ENCODE measurements at places on chromosomes 4 and X.

- DNase-seq: no peak
Measured at GRCh38 chr4:13331827-13332226, 152.3 kb downstream of the RAB28 start.

- DNase-seq: no peak
Measured at GRCh38 chrX:30627818-30628652, 25.2 kb upstream of the GK start.

GRCh38 chr4:65777270-65777669 lies 107.0 kb upstream of the EPHA5 start:
- DNase-seq: no peak

DNA sequence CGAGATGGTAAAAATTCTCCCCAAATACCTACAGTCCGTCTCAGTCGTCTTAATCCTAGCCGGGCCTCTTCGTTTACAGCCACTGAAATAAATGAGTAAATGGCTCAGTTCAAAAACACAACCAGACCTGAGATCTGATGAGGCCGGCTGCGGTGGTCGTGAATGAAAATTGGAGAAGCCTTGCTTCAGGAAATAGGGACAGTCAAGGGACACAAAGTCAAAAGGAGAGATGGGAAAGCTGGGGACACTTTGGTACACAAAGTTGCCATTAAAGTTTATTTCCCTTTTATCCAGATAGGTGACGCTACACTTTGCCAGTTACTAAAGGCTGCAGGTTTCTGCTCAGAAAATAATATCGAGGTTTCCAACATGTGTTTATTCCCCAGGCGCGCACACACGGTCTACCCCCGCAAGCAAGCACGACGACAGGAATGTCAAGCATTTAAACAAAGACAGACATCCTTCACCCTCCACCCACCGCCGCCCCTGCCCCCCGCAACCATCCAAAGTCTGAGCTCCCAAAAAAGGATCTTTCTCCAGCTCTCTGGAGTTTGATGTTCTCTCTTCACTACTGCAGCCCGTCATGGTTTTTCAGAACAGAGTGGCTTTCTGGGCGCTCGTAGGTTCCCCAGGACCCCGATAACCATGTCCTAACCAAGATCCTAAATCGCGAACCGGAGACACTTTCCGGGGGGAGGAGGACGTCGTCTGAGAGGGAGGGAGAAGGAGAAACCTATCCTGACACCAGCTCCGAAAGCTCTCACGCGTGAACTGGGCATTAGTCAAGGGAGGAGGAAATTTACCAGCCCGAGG lies 1.3 kb upstream of the PCDH7 start:
- DNase-seq: no peak

DNA sequence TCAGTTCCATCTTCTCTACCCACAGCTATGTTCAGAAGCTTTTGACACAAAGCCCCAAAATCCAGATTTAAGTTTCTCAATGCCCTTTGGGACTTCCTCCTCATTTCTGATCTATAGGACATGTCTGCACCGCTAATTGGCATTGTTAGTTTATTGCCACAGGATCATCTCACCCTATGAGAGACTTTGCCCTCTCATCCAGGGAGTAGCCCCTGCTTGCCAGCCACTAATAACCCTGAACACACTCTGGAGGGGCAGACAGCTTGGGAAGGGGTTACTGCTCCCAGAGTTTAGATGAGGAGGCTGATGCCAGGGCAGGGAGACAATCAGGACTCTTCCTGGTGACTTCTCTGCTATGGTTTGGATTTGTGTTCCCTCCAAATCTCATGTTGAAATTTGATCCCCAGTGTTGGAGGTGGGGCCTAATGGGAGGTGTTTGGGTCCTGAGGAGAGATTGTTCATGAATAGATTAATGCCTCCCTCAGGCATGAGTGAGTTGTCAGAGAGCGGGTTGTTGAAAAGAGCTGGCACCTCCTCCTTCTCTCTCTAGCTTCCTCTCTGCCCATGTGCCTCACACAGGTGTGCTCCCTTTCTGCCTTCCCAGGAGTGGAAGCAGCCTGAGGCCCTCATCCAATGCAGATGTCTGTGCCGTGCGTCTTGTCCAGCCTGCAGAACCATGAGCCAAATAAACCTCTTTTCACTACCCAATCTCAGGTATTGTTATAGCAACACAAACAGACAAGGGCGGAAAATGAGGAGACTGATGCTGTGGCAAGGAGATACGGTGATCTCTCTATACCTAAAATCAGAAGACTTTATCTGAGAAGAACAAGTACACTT lies 3.6 kb upstream of the SCARB2 start:
- no peak for DNase-seq

- DNase-seq: no peak
Measured at GRCh38 chrX:9135901-9136510, 102.1 kb upstream of the FAM9B start.

DNA sequence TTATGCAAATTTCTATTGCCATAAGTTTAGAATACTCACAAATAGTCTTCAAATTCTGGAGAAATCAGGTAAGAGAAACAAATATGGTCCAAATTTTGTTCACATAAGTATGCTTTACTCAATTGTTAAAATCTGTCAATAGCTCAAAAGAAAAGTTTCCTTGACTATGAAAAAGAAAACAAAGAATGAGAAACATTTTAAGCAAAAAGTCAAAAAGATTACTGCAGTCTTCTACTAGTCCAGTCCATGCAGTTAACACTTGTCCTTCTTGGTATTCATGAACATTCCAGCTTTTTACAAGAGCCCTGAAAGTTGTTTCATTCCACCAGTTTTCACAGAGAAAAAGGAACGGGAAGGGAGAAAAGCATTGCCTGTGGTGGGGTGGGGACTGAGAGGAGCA lies 54.7 kb upstream of the ZXDA start:
- DNase-seq: no peak

DNA sequence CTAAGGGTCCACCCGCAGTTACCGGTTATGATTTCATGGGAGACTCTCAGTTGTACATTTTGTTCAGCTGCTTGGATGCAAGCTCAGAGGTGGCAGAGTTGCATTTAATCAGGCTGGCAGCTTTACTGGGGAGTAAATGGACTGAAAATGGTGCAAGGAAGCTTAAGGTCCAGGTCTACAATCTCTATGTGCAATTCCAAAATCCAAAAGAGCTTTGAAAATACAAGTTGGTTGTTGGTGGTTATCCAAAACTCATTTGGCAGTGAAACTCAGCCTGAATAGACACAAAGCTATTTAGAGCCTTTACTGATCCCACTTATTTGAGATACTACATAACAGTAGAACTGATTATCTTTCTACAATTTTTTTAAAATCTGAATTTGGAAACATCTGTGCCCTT lies 11.8 kb upstream of the ZFP42 start:
- DNase-seq: no peak

DNA sequence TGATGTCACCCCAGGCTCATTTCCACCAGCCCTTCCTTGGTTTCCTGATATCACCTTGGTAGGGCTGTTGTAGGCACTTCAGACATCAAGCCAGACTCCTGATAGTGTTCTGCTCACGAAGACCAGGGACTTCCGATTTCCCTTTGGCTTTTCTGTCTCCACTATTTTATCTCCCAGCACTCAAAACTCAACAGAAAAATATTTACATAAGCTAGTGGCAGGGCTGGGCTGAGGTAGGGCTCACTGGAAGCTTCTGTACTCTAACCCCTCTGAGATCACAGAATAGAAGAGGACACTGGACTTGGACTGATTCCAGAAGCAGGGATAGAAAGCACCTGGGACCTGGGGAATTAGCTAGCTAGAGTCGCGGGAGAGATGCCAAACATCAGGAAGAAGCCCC lies 34.4 kb upstream of the EFNB1 start:
- no peak for DNase-seq

- no peak for DNase-seq
Measured at GRCh38 chrX:56813318-56813837, 84.3 kb downstream of the NBDY start.

DNA sequence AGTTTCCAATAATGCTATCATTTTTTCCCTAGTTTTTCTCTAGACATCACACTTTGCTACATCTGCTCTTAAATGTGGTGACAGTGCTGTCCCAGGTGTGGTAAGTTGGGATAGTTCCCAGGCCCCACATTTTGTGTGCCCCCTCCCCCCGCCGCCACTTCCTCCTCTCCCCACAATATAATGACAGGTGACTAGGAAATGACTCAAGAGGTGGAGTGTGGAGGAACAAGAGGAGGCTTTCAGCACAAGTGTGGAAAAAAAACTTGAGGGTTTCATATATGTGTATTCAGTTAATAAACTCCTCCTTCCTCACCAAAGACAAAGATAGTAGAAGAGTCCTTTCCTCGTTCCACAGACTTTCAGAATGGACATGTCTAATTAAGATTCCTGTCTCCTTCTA lies 18.3 kb upstream of the IL21 start:
- no peak for DNase-seq

GRCh38 chrX:10121787-10122186 lies 35.0 kb upstream of the CLCN4 start:
- no peak for DNase-seq

DNA sequence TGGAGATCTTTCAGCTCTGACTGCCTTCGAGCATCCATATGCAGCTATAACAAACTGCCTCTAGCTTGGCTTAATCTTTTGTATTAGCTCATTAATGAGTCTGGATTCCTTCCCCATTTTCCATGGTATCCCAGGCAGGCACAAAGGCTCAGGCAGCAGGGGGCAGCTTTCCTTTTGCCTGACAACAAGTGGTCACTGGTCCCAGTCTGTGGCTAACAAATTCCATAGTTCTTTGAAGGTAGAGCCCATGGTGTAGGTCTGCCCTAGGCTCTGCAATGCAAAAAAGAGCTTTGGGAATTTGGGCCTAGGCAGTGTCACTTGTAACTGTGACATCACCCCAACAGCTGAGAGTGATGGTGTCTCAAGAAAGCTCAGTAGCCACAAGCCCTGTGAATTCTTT lies 234.4 kb upstream of the GPC4 start:
- DNase-seq: no peak

GRCh38 chrX:39599339-39599738 lies 498.4 kb downstream of the BCOR start:
- no peak for DNase-seq

DNA sequence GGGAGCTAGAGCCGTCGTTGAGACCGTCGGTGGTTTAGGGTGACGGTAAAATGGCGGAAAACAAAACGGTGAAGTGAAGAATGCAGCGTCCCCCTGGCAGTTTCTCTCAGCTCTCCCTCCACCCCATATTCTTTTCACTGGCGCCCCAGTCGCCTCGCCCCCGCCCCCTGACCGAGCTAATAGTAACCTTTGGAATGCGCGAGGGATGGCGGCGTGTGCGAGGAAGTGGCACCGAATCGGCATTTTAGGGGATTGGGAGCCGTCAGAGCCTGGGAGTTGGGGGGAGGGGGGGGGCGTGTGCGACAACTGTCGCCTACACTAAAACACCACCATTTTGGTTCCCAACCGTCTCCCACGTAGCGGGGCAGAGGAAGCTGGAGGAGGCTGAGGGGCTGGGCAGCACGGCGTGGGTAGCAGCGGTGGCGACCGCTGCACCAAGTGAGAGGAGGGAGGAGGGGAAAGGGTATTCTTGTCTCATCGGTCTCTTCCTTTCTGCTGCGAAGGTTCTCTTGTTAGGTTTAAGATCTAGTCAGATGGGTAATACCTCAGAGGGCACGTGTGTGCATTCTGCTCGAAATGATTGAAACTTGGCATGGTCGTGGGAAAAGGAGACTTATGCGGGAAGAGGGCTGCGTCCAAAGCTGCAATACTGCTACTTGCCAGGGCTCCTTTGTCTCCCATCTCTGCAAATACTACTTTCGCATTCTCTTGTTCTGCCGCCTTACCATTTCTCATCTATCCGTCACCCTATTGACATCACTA lies 840 bp downstream of the ZNF711 start:
- DNase-seq: no peak

- DNase-seq: no peak
Measured at GRCh38 chr4:175282407-175282806, 364.2 kb downstream of the ADAM29 start.

GRCh38 chr4:732486-732885 lies 26.9 kb downstream of the PCGF3 start:
- no peak for DNase-seq

DNA sequence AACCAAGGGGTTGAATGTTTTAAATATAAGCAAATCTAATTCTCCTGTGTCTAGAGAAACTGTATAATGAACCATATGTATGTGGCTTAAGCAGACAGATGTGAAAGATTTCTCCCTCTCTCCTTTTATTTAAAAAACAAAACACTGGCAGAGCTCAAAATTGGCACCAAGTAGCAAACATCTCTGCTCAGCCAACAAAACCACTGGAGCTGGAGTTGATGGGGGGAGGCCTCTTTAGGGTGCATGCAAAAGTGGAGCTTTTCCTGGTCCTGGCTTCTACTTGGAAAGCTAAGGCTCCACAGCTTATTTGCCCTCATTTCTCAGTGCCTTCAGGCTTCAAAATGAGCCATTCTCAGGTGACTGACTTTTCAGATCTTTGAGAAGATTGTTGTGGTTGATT lies 95.6 kb downstream of the REPS2 start:
- DNase-seq: no peak

GRCh38 chr4:75037252-75037651 lies 104.3 kb downstream of the PARM1 start:
- no peak for DNase-seq

DNA sequence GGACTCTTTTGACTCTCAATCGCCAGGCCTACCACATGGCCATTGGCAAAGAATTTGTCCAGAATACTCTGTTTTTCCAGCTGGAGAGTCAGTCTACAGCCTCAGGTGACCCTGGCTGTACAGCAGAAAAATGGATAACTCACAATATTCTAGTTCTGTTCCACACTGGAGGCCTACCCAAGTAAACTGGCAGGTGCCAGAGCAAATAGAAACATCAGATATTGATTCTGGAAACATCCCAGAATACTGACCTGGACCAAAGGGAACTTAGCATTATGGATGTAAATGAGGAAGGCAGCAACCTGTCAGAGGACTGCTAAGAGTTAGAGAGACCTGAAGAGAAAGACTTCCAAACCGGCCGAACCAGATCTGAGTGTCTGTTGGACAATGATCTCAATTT lies 147.9 kb upstream of the SMAD1 start:
- no peak for DNase-seq

GRCh38 chr4:106985830-106986229 lies 50.3 kb downstream of the DKK2 start:
- no peak for DNase-seq
